ENCODE measurements at places on chromosomes 6 and 20. TPM values are rescaled to one million over a fixed set of nuclear protein-coding genes. Genes with fewer than 3 reads are reported as not detected.

DNA sequence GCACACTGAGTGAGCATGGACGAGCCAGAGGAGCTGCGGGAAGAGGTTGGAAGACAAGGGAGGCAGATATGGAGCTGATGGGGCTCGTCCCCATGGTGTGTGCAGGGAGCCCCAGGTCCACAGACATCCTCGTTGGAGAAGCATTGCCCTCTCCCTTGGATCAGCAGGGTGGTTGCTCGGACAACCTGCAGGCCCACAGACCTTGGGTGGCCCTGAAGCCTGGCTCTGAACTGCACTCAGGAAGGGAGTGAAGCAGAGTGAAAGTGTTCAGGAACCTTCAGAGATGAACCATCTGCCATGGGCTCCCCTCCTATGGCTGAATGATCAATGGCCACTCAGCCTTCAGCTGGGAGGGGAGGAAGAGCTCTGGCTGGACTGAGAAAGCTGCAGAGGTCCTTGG lies 43.3 kb upstream of the LRFN2 start:
- H3K4me1 ChIP-seq, result no peaks in the 10 kb centered on the region
- H3K4me3 ChIP-seq, result no peak overlapping the region
- no peaks in the 10 kb centered on the region for H3K27me3 ChIP-seq
- DNase-seq, result no peak

DNA sequence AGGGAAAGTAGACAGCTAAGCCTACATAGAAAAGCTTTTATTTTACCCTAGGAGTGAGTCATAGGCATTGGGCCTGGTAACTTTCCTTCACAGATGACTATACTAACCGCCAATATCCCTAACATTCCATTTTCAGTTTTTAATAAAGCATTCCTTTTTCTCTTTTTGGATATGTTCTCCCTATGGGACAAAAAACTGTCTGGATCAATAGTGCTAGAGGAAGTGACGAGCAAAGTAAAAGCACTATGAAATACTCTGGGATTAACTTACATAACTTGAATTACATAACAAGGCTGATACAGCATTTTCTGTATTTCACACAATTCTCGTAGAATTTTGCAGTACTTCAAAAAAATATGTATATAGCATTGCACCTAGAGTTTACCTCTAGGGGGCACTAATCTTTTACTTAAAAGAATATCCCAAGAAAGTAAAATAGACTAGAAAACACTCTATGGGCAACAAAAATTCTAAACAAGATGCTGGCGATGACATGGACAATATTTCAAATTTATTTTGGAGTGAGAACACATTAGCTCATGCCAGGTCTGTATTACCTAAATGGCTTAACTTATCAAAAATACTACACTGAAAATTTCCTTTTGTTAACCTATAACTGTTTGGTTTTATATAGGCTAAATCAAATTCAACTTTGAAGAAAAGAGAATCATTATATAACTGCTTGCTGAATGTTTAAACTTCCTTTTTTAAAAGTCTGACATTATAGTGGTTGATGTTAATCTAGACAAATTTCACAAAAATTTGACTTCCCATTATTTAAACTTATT lies 66.3 kb upstream of the DST start:
- H3K27me3 ChIP-seq, result no peaks in the 10 kb centered on the region
- H3K27ac ChIP-seq, result peak overlapping the region; percentile 60
- H3K36me3 ChIP-seq, result no peaks in the 10 kb centered on the region
- DNase-seq, result no peak
- H3K4me1 ChIP-seq, result no peaks in the 10 kb centered on the region

NKAPL gene
- total RNA-seq, result 2.4 TPM

DNA sequence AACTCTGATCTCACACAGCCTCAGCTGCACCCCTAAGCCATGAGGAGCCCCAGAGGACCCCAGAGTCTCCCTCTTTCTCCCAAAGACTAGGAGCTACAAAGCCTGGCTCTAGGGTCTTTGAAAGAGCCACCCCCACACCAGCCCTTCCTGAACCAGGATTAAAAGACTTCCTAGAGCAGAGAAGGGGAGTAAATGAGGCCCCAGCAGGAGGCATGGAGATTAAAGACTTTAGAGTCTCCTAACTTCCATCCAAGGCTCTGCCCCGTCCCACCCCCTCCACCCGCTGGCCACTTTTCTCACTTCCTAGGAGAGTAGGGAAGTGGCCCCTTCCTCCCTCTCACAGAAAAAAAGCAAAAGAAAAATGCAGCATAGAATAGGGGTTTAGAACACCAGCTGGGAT lies 1.7 kb downstream of the PREX1 start:
- H3K4me3 ChIP-seq, result peak overlapping the region; percentile 45
- H3K36me3 ChIP-seq, result no peaks in the 10 kb centered on the region
- DNase-seq, result no peak
- H3K27me3 ChIP-seq, result no peaks in the 10 kb centered on the region

- H3K36me3 ChIP-seq, result no peaks in the 10 kb centered on the region
- no peak for DNase-seq
- H3K27ac ChIP-seq, result no peak overlapping the region
- no peaks in the 10 kb centered on the region for H3K4me1 ChIP-seq
- H3K27me3 ChIP-seq, result no peaks in the 10 kb centered on the region
Measured at GRCh38 chr6:167957626-167958025, 39.8 kb upstream of the KIF25 start.

- peaks cover 4% of the 10 kb centered on the region for H3K36me3 ChIP-seq
- DNase-seq, result no peak
- no peak overlapping the region for H3K27ac ChIP-seq
Measured at GRCh38 chr6:158338311-158339112, 26.2 kb downstream of the TULP4 start.

DNA sequence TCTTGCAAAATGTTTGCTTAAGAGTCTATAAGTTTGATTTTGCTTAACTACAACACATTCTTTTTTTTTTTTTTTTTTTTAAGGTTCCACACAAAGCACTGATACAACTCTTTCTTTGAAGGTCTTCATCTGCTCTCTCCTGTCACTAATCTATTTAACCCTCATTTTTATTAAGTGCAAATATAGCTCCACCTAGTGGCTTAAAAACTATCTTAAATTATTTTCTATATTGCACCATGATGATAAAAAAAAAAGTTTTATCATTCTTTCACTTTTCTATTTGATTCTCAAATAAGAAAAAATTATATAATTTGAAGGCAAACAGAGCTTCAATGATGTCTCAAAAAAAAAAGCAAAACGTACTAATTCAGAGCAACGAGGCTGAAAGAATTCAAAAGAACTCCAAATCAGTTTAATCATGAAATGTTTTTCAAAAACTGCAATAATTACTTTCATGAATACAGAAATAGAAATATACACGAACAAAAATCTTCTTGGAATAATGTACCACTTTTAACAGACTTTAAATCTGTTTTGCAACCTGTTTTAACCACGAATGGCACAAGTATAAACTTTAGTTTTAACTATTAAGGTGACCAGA lies 12.8 kb downstream of the ESF1 start:
- no peak for DNase-seq
- H3K36me3 ChIP-seq, result peaks cover 85% of the 10 kb centered on the region
- H3K27ac ChIP-seq, result no peak overlapping the region
- no peak overlapping the region for H3K4me3 ChIP-seq
- no peaks in the 10 kb centered on the region for H3K4me1 ChIP-seq

Measured in tibial nerve (tissue), 4 donors.